Putamen (tissue), 1 donor: ENCODE measurements at places on chromosomes 5 and 9.

DNA sequence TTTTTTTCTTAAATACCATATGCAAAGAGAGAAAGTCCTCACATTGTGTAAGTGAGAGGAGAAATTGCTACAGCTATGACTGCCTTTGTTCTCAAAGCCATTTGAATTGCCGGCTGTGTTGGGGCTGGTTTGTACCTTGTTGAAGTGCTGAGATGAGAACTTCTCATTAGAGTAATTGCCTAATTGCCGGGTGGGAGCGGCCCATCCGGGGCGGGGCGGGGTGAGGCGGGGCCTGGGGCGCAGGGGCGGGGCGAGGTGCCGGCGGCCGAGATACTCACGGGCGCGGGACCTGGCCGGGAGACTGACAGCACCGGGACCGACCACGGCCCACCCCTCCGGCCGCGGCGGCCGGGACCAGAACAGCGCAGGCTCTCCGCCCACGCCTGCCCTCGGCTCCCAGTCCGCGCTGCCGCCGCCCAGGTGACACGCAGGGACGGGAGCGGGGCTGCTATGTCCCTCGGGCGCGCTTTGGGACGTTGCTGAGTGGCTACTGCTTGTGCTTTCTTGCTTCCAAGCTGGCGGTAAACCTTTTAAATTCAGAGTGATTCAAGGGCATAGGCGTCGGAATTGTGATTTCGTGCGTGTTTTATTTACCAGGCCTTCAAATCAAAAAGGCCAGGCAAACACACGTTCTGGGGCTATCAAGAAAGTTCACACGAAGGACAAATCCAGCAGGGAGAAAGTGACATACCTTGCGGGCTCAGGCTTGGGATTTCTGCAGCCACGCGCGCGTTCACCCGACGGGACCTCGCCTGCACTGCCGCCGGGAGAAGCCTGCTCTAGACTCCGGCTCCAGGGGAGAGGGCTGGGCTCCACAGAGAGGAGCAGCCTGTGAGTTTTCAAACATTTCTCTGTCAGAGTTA, 269.1 kb downstream of the FANCC start:
- no peak for DNase-seq

DNA sequence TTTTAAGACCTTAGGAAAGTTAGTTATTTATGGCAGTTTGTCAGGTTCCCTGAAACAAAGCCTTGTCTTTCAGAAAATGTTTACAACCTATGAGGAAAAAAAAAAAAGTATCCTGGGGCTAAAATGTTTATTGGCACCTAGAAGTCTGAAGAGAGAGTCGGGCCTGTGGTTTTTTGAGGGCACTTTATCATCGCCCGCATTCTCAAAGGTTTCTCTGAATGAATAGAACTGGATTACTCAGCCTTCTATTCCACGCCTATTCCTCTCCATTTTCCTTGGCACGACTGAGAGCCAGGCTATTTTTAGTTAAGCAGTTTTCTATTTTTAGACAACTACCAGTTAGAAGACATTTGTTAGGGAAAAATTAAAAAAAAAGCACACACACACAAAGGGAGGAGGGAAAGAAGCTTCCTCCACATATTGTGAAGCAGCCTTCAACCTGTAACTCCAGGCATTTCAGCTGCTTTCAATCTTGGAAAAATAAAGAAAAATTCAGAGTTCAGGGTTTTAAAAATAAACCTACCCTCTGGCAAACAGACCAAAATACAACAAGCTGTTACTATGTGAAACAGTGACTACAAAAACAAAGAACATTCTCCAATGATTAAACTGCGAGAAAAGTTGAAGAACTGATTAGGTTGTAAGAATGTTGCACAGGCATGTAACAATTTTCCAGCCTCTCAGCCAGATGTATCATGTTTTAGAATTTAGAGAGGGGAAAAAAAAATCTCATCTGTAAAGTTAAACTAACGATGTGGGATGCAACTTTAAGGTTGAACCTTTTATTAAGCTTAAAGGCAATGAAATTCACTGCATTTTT, 97.0 kb downstream of the MEF2C start:
- peak; percentile 63 for DNase-seq

GRCh38 chr5:103119070-103119764, 721 bp downstream of the GIN1 start:
- no peak for DNase-seq

DNA sequence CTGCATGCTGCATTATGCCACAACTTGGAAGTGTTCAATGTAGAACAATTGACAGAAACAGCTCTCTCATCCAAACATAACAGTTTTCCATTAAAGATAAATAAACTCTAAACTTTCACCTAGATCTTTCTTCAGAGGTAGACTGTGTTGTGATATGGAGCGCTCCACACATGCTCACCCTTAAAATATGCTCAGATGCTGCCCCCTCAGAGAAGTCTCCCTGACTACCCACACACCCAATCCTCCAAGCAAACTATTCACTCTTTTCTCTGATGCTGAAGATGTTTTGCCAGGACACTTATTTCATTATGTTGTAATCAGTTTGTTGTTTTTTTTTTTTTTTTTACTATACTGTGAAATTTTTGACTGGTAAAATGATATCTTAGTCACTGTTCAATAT, 206.6 kb upstream of the RASA1 start:
- DNase-seq: no peak

- DNase-seq: peak; percentile 32
These were observed 16.2 kb downstream of the PGGT1B start for GRCh38 chr5:115246361-115246991.

GRCh38 chr5:153835891-153836515, 202.7 kb downstream of the FAM114A2 start:
- no peak for DNase-seq

- no peak for DNase-seq
These were observed 140.6 kb upstream of the SLC12A2 start for GRCh38 chr5:127943061-127943371.

DNA sequence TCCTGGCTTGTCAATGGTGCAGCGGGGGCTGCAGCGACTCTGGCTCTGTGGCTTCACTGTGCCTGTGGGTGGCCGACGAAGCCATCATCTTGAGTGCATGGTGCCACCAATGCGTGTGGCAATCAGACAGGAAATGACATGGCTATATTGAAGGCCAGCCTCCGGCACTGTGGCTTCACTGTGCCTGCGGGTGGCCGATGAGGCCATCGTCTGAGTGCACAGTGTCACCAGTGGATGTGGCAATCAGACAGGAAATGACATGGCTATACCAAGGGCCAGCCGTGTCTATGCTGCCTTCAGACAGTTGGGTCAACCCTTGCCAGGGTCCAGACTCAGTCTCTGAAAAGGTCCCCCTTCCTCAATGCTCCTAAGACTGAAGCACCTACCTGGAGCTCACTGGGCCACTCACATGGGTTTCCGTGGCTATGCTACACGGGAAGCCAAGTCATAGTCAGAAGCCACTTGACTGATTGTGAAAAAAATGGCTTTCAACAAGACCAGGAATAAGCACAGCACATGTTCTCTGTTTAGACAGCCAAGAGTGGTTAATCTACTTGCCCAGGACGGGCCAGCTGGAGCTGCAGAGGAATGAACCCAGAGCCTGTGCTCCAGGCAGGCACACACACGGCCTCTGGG, 67.5 kb upstream of the S1PR3 start:
- DNase-seq: no peak

DNA sequence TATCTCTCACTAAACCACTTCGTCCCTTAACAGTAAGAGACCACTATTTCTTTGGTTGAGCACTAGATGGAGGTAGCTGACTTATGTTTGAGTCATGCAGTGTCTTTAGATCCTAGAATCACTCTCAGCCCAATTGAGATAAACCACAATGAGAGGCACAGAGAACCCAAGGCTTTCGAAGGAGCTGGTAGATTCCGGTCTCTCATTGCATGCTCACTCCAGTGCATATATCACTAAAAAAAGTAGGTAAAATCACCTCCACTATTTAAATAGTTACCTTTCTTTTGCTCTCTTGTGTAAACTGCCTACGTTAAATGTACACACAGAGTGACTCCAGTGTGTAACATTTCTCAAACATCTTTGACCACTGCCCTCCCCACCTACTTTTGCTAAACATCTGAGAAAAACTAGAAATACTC, 27.6 kb downstream of the ACTL7A start:
- DNase-seq: peak; percentile 5

GRCh38 chr9:114995681-114996221, 65.4 kb upstream of the TNFSF8 start:
- DNase-seq: no peak

DNA sequence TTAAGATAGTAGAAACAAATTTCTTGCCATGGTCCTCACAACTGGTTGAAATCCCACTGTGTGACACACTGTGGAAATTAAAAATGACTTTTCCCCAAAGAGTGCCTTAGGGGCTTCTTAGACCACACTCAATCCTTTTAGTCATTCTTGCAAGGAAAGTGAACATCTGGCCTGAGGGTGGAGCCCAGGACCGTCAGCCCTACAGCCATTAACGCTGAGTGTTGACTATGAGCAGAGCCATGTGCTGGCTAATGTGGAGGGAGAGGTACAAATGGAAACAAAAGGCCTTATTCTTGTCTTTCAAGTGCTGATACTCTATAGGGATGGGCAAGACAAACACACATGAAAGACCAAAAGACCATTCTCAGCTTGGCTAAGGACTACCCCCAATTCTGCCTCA, 456.5 kb downstream of the ZSWIM6 start:
- no peak for DNase-seq

DNA sequence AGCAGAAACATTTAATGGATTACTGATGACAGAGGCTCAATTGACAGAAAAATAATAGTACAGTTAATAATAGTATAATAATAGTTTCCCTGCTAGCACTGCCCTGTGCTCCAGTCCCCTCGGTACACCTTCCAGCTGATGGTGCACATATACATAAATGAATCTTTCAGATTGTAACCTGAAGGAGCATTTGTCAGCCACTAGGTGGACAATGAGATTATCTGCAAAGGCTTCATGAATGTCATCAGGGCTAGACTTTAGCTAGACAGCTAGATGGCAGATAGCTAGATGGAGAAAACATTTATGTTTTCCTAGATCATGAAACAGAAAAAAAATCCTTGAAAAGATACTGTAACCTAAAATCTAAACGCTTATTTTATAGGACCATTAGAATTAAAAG, 304.4 kb upstream of the SMC2 start:
- DNase-seq: no peak

- DNase-seq: no peak
These were observed 107.2 kb upstream of the NFIL3 start for GRCh38 chr9:91530829-91531228.

- DNase-seq: no peak
These were observed 117.0 kb downstream of the CSNK1G3 start for GRCh38 chr5:123628860-123629544.

GRCh38 chr5:60830581-60831127, 13.4 kb downstream of the ELOVL7 start:
- DNase-seq: no peak

- DNase-seq: no peak
These were observed 105.9 kb downstream of the MRPS27 start for GRCh38 chr5:72214168-72214567.

DNA sequence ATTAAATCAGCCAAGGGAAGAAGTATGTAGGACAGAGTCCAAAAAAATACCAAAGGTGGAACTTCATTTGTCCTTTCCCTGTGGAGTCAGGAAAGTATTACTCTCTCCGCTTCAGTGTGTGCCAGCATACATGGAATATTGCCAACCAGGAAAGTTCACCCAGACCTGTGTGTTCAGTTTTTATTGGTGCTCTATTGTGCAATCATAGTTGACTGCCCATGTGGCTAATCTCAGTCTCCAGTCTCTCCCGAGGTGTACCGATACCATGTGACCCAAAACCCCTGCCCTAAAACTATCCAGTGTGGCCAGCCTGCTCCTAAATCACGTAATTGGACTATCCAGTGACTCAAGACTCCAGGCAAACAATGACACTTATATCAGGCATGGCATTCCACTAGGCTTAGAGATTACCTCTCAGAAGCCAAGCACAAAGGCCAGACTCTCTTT, 38.8 kb downstream of the NFX1 start:
- no peak for DNase-seq

DNA sequence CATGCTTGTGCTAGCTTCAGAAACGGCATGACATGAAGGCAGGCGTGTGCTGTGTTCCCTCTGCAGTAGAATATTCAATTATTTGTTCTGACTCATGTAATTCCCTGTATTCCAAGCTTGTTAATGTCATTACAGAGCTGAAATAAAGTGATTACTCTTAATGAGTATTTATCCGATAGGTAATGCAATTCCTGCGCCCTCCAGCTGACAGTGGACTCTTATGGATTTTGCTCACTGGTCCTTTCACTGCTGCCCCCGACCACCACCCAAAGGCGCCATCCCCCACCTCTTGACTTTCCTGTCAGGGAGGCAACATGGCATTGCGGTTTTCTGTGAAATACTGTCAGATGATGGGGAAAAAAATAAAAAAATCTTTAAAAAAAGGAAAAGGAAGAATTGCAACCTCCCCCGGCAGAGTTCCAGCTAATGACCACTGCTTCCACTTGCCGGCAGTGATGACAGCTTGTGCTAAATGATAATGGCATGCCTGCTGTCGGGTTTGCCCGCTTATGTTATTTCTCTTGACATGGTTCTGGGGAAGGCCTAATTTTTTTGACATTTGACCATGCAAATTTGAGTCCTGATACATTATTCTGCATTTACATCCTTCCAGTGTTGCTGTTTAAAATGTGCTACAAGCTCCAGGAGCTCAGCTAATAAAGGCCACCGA, 335.3 kb upstream of the ADAMTS16 start:
- DNase-seq: no peak

DNA sequence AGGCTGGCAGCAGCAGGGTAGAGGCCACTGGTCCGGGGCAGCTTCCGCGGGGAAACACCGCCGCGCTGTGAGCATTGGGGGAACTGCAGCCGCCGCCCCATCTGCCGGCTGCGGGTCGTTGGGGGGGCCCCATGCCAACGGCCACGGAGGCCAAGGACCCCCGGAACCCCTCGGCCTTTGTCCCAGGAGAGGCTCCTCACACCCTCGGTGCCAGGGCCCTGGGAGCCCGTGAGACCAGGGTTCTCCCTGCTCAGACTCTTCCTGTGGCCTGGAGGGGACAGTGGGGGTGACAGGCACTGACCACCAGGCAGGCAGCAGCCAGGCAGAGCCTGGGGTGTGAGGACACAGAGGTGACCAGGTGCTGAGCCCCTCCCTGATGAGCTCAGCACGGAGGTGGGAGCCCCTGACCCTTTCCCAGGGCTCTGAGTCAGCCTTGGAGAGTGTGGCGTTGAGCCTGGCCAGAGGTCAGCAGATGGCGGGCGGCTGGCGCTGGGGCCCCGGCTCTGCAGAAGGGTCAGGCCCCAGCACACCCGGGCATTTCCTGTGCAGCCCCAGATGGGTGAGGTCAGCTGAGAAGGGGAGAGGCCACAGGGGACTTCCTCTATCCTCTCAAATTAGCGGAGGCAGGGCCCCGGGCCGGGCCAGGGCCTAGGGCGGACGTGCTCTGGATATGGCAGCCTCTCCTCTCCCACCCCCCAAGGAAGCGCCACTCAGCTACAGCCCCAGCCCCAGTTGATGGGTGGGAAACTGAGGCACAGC, 17.9 kb upstream of the EGFL7 start:
- DNase-seq: no peak

DNA sequence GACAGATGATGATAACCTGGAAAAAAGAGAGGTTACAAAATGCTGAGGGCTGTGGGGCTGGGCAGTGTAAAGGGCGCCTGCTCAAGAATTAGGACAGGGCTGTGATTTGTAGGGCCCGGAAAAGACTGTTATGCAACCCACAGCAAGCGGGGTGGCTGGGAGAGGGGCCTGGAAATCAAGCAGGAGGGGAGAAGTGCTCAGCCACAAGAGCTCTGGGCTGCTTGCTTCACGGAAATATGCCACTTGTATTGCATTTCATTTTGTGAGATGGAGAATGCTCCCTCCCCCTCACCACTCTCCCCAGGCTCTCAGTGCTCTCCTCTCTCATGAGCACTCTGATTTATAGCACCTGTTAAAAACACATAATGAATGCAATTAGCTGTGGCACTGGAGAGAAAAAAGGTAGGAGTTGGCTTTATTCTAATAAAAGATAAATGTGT, 8.4 kb upstream of the HAND1 start:
- no peak for DNase-seq
